COR-L47 (cell line): ENCODE measurements at places on chromosomes 6 and 20.

GRCh38 chr6:67698534-67698933 lies 936.5 kb upstream of the ADGRB3 start:
- no peak for DNase-seq

- DNase-seq, result no peak
Measured at GRCh38 chr20:22807646-22808244, 223.4 kb upstream of the FOXA2 start.

GRCh38 chr6:166563805-166564204 lies 22.7 kb downstream of the RAMACL start:
- DNase-seq, result peak; percentile 3

DNA sequence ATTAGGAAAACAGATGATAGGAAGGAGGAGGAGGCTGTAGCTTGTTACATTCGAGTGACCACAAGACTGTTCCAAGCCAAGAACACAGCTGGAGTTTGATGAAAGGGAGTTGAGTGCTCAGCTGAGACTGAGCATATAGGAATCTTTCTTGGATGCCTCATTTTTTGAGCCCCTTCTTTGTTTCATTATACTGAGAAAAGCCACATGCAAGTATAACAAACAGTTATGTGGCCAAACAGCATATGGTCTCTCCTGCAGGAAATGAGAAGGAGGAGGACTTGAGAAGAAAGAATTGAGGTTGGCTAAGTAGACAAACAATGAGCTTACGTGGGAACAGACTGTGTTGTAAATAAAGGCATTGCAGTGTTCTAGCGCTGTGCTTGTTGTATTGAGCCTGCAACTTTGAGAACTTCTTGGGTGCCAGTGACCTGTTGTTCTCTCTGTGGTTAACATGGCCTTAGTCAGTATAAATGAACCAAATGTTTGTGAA lies 78.3 kb downstream of the AKAP7 start:
- no peak for DNase-seq

DNA sequence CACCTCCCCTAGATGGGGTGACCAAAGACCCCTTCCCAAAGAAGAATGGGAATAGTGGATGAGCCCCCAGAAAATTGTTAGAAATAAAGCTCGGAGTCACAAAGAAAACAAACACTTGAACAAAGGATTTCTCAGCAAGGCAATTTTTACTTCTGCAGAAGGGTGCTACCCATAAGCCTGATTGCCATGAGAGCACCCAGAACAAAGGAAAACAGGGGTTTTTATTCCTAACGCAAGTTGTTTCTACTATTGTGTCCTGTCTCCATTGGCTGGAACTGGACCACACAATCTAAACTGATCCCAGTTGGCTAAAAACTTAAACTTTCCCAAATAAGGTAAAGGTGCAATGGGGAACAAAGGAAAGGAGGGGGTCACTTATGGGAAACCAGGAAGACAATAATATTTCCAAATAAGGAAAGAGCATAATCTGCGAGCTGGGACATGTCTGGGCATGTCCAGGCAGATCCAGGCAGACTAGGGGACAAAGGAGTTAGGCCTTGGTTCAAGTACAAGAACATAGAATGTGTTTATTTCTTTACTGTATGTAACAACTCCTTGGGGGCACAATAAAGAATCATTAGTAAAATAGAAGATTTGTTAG lies 20.0 kb downstream of the HLA-B start:
- DNase-seq, result no peak

GRCh38 chr6:79672631-79673111 lies 41.5 kb downstream of the SH3BGRL2 start:
- DNase-seq, result no peak
